ENCODE measurements at places on chromosomes 11 and 22. TPM values are rescaled to one million over a fixed set of nuclear protein-coding genes. Genes with fewer than 3 reads are reported as not detected.

Gene KBTBD3
- total RNA-seq: 11.1 TPM

Gene PPFIBP2
- 35.0 TPM for total RNA-seq

Gene GGA1
- 31.5 TPM for total RNA-seq

Gene MIOX
- not detected for total RNA-seq

Gene DERL3
- 0.43 TPM for total RNA-seq

Gene LSP1
- total RNA-seq: 84.1 TPM

Gene MGAT3
- total RNA-seq: 0.13 TPM

Gene TUG1
- 93.1 TPM for total RNA-seq

Gene P2RY6
- total RNA-seq: 12.2 TPM

Gene A4GALT
- total RNA-seq: 31.4 TPM

Gene MRGPRX4
- not detected for total RNA-seq

Gene FAM180B
- 0.26 TPM for total RNA-seq

Gene ROBO4
- total RNA-seq: 0.26 TPM

Gene CHRNA10
- 1.3 TPM for total RNA-seq

Gene CHEK2
- total RNA-seq: 46.5 TPM

Gene TTC9C
- 37.4 TPM for total RNA-seq

Gene KDM4F
- total RNA-seq: not detected

Gene CEP57
- total RNA-seq: 54.4 TPM

Gene SRSF8
- 24.8 TPM for total RNA-seq

Gene CCDC73
- total RNA-seq: not detected

Gene DNAJB13
- not detected for total RNA-seq

Gene OMP
- total RNA-seq: not detected

Gene C11orf52
- 2.0 TPM for total RNA-seq

Gene HARBI1
- 5.2 TPM for total RNA-seq

Gene ISX
- not detected for total RNA-seq

Gene HTR3B
- not detected for total RNA-seq

Gene KCNJ5
- 0.13 TPM for total RNA-seq

Gene SLC1A2
- total RNA-seq: 0.39 TPM

Gene SEC14L6
- total RNA-seq: 2.6 TPM

Gene TTC36
- total RNA-seq: 0.43 TPM

Gene DKK3
- total RNA-seq: 118 TPM

Gene FOLH1
- not detected for total RNA-seq

Gene RAB39A
- total RNA-seq: not detected

Gene SH3BP1
- total RNA-seq: 1.6 TPM

Gene EPS8L2
- total RNA-seq: 28.9 TPM

Gene LRRC32
- 13.5 TPM for total RNA-seq
